ENCODE measurements at places on chromosomes 6 and 20.

DNA sequence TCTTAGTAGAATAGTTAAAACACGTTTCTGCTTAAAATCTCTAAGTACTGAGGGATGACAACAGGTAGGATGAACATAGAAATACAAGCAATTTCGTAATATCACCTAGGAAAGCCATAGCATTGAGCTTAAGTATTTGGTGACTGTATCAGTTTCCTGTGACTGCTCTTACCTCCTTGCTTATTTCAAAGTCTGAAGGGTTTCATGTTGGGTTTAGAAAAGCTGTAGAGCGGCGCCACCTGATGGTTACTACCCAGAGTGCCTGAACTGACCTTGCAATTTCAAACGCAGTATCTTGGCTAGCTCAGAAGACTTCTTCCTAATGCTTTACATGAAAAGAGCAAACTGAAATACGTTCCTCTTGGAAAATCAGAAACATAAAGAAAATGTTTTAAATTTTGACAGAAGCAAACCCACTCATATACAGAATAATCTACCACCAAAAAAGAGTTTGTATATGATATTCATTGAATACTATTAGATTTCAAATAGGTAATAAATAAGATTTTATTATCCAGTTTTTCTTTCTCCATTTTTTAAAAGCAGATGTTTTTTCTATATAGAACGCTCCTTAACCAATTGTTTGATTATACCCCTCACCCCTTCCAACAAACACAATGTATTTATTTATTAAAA is 82.3 kb upstream of the RIPOR2 start:
- ATAC-seq, result peak; percentile 43

GRCh38 chr20:49794336-49795134 is 18.1 kb upstream of the SLC9A8 start:
- ATAC-seq, result no peak

DNA sequence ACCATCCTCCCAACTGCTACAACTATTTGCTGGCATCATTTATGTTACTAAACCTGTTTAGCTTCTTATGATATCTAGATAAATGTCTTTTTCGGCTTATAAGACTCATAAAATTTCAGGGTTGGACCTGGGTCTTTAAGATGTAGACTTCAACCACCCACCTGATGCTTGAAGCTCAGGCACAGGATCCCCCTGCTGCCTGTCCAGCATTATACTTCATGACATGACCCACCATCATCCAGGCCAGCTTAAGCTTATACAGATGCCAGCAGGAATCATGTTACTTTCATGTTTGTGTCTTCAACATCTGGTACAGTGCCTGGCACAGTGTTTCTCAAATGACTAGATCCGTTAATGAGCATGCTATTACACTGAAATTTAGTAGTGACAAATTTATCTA is 47.4 kb downstream of the SLC17A5 start:
- ATAC-seq, result no peak

DNA sequence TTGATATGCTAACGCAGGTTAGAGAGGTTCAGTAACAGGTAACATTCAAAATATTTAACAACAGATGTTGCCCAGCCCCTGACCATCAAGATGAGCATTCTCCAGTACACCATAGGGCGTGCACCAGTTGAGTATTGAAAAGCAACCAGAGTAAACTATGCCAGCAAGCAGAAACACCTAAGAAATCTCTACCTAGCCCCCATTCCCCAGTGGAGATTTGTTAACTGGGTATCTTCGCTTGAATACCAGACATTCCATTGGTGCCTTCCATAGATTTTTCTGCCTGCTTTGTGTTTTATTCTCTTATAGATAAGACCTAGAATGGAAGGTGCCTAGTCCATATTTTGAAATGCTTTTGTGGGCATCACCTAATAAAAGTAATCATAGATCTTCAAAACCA is 623.9 kb downstream of the KIF16B start:
- ATAC-seq, result no peak

GRCh38 chr20:43750774-43751166 is 24.0 kb upstream of the GTSF1L start:
- ATAC-seq, result no peak

- no peak for ATAC-seq
Observed at GRCh38 chr20:34155836-34156235, 43.8 kb upstream of the EIF2S2 start.
